Activated T-cell treated with anti-CD3 and anti-CD28 coated beads, Interleukin-2, amount 50 U/mL, for 72 hours (primary cell): ENCODE measurements at places on chromosomes 4 and X. TPM values are rescaled to one million over a fixed set of nuclear protein-coding genes. Genes with fewer than 3 reads are reported as not detected.

DNA sequence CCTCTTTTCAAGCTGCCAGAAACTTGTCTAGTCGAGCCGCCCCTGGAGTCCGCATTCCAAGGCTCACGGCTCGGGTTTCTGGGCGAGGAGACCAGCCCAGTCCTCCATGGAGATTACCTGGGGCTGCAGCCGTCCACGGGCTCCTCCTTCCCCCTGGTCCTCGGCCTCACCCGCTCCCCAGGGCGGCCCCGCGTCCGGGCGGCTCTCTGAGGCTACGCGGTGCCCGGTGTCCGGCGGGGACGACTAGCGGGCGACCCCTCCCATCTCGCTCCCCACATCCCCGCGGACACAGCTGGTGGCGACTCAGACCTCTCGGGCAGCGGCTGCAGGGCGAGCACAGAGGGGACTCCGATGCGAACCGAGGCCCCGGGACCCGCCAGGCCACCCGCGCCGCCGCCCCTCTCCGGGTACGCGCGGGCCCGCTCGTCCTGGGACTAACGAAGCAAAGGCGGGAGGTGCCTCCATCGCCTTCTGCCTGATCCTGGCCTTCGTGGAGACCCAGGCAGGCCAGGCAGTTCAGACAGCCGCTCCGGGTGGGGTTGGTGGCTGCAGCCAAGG, 159.4 kb downstream of the TRAM1L1 start:
- no peaks in the 10 kb centered on the region for H3K27me3 ChIP-seq
- no peak for DNase-seq
- no peak overlapping the region for H3K4me3 ChIP-seq
- no peaks in the 10 kb centered on the region for H3K36me3 ChIP-seq
- no peaks in the 10 kb centered on the region for H3K4me1 ChIP-seq
- H3K27ac ChIP-seq: no peak overlapping the region

UGT2B7 gene
- not detected for total RNA-seq

DNA sequence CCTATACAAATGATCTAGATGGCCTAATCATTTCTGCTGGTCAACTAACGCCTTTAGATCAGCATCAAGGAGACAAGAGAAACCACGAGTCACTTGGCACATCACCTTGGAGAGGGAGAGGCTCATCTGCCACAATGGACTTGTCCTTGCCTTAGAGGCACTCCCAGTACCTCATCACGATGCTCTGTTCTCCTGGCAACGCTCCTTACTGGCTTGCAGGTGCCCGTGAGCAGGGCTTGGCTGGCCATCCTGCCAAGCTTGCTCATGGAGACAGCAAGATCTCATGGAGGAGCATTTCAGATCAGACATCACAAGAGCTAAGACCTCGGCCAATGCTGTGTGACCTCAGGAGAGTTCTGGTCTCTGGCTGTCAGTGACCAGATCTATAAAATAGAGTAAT, 2.7 kb upstream of the SMIM20 start:
- no peak overlapping the region for H3K4me3 ChIP-seq
- peaks cover 7% of the 10 kb centered on the region for H3K27me3 ChIP-seq
- H3K36me3 ChIP-seq: no peaks in the 10 kb centered on the region
- H3K27ac ChIP-seq: no peak overlapping the region

ZNF718 gene
- total RNA-seq: 10.2 TPM

DNA sequence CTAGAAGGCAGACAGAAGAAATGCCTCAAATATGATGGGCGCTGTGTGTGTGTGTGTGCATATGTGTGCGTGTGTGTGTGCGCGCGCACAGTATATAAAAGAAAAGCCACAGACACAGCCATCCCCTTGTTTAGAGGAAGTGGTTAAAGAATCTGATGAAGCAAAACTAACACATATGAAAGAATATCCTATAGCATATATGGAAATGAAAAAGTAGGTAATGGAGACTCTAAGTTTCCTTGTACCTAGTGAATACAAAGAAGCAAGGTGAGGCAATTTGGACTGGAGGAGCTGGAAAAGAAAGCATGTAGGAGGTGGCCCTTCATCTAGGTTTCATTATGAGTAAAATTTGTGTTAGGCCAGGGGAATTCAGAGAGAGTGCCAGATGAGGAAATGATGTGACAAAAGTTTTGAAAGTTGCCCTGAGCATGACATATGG, 58.6 kb upstream of the MCF2 start:
- DNase-seq: peak; percentile 11
- H3K27ac ChIP-seq: no peak overlapping the region
- no peaks in the 10 kb centered on the region for H3K4me1 ChIP-seq
- no peaks in the 10 kb centered on the region for H3K27me3 ChIP-seq
- peaks cover 8% of the 10 kb centered on the region for H3K36me3 ChIP-seq

SCML2 gene
- total RNA-seq: 3.0 TPM

SPATA18 gene
- 0.24 TPM for total RNA-seq

GRCh38 chr4:742742-743311, 37.2 kb downstream of the PCGF3 start:
- H3K4me1 ChIP-seq: peaks cover 11% of the 10 kb centered on the region
- no peaks in the 10 kb centered on the region for H3K27me3 ChIP-seq
- no peak overlapping the region for H3K27ac ChIP-seq
- H3K4me3 ChIP-seq: no peak overlapping the region
- DNase-seq: peak; percentile 78

DNA sequence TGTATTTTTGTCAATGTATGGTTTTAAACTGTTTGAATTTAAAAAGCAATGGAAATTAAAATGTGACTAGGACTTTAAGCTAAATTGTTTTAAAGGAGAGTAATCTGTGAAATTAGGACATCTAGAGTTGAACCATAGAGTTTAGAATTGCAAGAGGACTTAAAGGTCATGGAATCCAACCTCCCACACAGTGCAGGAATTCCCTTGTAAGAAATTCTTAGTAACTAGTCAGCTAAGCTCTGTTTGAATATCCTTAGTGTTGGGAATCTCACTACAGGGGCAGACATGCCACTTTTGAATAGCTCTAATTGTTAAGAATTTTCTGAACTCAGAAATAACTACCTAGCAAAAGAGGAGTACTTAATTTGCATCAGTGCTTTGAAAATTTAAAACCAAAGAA, 292.9 kb downstream of the IL1RAPL1 start:
- no peak overlapping the region for H3K27ac ChIP-seq
- no peaks in the 10 kb centered on the region for H3K4me1 ChIP-seq
- no peak overlapping the region for H3K4me3 ChIP-seq

DNA sequence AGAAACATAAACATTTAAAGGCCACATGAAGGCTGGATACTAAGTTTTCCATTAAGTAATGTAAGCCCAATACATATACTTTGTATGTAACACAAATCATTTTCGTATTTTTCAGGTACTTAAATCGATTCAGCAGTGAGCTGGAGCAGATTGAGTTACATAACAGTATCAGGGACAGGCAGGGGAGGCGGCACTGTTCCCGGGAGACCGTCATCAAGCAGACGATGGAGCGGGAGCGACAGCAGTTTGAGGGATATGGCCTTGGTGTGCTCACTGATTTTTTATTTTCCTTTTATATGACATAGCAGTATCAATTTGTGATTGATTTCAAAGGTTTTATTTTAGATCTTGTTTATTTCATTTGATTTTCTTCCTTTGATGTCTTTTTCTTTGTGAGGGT, 20.7 kb downstream of the TMA16 start:
- no peaks in the 10 kb centered on the region for H3K27me3 ChIP-seq
- DNase-seq: no peak
- no peak overlapping the region for H3K27ac ChIP-seq
- peaks cover 4% of the 10 kb centered on the region for H3K36me3 ChIP-seq
- no peak overlapping the region for H3K4me3 ChIP-seq

- H3K36me3 ChIP-seq: no peaks in the 10 kb centered on the region
- H3K27me3 ChIP-seq: peaks cover 43% of the 10 kb centered on the region
Measured at GRCh38 chrX:118968031-118968430, 6.4 kb upstream of the LONRF3 start.

DNA sequence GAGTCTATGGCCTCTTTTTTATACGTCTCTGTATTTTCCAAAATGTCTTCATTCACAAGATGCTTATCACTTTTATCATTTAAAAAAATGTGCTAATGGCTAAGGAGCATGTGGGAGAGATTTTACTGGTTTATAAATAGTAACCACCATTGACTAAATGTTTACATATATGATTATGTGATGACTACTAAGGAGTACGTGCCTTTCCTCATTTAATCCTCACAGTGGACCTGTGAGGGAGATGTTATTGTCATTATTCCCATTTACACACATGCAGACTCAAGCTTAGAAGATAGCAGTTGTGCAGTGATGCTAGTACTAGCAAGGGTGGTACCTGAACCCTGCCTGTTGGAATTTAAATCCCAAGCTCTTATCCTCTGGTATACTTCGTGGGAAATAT, 2.4 kb downstream of the SRD5A3 start:
- H3K36me3 ChIP-seq: peaks cover 9% of the 10 kb centered on the region
- H3K4me1 ChIP-seq: peaks cover 26% of the 10 kb centered on the region
- no peaks in the 10 kb centered on the region for H3K27me3 ChIP-seq
- no peak for DNase-seq
- H3K27ac ChIP-seq: peak overlapping the region; percentile 76

FAM13A gene
- total RNA-seq: 5.9 TPM

STS gene
- total RNA-seq: 1.0 TPM

GAGE2A gene
- not detected for total RNA-seq

DNA sequence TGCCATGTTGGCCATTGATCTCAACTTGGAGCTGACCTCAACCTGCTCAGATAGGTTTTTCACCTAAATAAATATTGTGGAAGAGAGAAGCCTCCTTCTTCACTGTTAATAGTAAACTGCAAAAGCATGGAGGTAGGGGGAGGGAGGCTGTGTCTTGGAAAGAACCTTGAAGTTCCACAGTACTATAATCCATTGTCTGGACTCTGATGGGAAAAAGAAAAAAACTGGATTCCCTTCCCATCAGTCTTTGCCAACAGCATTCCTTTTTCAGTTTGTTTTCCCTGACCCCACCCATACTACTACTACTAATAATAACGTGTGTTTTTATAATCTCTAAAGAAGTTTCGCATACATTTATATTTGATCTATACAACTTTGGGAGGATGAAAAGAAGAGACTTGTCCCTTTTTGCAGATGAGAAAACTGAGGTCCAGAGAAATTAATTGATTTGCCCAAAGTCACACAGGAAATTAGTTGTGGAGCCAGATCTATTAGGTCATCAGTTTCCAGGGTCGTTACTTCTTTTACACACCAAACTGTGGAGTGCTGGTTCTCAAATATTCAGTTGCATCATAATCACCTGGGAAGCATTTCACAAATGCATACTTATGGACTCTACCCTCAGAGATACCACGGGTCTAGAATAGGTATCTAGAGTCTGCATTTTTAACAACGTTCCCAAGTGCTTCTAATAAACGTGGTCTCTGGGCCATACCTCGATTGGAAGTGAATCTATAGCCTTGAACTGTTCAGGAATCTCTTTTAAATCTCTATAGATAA, 59.1 kb downstream of the LUZP4 start:
- H3K36me3 ChIP-seq: no peaks in the 10 kb centered on the region
- H3K27me3 ChIP-seq: peaks cover 18% of the 10 kb centered on the region
- H3K27ac ChIP-seq: no peak overlapping the region
- DNase-seq: no peak
- no peaks in the 10 kb centered on the region for H3K4me1 ChIP-seq
- no peak overlapping the region for H3K4me3 ChIP-seq

KCNE5 gene
- 0.26 TPM for total RNA-seq

EGFL6 gene
- total RNA-seq: 2.4 TPM

GRCh38 chrX:150933945-150934350, 35.5 kb upstream of the CD99L2 start:
- H3K27me3 ChIP-seq: peaks cover 28% of the 10 kb centered on the region
- peaks cover 3% of the 10 kb centered on the region for H3K36me3 ChIP-seq
- no peak overlapping the region for H3K4me3 ChIP-seq
- no peak for DNase-seq
- H3K27ac ChIP-seq: no peak overlapping the region
- H3K4me1 ChIP-seq: no peaks in the 10 kb centered on the region

SHISA3 gene
- 0.41 TPM for total RNA-seq

DNA sequence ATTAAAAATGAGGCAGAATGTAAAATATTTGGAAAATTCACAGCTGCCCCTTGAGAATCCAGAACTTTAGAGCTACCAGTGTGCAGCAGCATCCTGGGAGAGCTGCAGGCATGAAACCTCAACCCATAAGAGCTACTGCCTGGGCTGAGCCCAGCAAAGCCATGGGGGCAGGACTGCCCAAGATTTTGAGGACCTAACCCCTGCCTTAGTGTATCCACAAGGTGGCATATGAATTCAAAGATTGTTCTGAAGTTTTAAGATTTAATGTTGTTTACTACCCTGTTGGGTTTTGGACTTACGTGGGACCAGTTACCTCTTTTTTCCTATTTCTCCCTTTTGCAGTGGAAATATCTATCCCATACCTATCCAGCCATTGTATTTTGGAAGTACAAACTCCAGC, 26.4 kb downstream of the CASP6 start:
- peaks cover 13% of the 10 kb centered on the region for H3K36me3 ChIP-seq
- H3K27me3 ChIP-seq: no peaks in the 10 kb centered on the region
- H3K27ac ChIP-seq: no peak overlapping the region
- H3K4me3 ChIP-seq: no peak overlapping the region
- H3K4me1 ChIP-seq: peaks cover 5% of the 10 kb centered on the region

DNA sequence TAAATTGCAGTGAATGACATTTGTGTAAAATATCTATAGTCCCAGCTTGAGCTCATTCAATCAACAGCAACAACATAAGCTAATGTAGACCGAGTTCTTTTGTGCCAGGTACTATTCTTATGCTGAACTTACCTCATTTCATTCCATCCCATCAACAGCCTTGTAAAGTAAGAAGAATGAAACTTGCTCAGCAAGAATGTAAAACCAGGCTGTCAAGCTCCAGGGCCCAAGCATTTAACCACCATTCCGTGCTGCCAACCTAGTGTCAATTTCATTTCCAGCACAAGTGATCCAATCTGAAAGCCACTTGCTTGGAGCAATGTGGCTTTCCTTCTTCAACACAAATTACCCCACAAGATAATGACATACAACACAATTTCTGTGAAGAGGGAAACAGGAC, 36.6 kb downstream of the RASSF6 start:
- H3K27me3 ChIP-seq: no peaks in the 10 kb centered on the region
- H3K4me1 ChIP-seq: no peaks in the 10 kb centered on the region
- DNase-seq: no peak
- H3K4me3 ChIP-seq: no peak overlapping the region
- no peak overlapping the region for H3K27ac ChIP-seq

DNA sequence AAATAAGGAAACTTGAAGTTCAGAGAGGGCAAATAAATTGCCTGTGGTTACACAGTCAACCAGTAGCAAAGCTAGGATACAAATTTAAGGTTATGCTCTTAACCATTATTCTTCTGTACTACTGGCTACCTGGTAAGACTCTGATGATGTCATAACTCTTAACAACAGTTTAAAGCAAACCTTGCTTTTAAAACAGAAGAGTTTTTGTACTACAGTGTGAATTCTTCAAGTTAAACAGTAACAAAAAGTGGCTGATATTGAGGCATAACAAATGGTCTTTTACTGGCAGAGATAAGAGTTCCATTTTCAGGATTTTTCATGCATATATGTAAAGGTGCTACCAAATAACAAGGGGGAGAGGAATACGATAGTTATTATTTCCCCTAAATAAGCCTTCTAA, 23.4 kb downstream of the TAB3 start:
- H3K27me3 ChIP-seq: no peaks in the 10 kb centered on the region
- no peak for DNase-seq
- no peaks in the 10 kb centered on the region for H3K4me1 ChIP-seq
- no peak overlapping the region for H3K27ac ChIP-seq
- H3K4me3 ChIP-seq: no peak overlapping the region

MAGEB3 gene
- not detected for total RNA-seq
